SHP77 (cell line): ENCODE measurements at places on chromosomes 7 and 10.

DNA sequence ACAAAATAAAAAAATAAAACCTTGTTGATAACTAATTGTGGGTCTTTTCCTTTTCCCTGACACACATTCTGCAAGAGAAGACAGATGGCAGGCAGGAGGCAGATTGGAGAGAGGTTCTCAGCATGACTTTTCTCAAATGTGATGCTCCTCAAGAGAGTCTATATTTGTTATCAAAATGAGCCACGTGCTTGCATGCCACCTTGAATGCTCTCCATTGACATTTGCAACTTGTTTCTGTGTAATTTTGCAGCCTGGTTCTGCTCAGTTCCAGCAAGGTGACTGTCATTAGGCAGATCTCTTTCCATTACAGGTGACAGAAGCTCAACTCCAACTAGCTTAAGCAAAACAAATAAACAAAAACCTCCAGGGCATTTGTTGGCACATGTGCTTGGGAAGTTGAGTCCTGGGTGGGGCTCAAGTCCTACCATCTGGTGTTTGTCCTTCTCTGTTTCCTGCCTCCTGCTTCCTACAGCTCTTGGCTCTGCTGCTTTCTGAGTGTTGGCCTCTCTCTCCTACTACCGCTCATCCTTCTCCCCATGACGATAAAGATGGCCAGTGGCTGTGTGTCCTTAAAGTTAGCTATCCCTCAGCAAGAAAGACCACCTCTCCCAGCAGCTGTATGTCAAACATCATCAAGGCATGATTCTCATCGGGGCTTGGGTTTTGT is 56.7 kb downstream of the GRK5 start:
- DNase-seq: peak; percentile 45

DNA sequence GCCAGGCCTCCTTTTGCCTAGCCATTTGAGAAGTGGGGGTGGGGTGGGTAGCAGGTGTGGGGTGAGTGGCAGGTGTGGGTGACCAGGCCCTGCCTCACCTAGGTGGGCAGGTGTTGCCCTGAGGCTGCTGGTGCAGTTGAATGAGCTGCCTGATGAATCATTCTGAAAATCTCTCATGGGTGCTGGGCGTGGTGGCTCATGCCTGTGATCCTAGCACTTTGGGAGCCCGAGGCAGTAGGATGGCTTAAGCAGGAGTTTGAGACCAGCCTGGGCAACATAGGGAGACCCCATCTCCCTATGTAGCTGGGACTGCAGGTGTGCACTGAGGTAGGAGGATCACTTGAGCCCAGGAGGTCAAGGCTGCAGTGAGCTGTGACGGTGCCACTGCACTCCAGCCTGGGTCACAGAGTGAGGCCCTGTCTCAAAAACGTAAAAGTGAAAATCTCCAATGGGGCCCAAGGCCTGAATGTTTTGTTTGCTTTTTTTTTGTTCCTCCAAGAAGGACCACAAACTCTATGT is 17.7 kb downstream of the TSPAN14 start:
- no peak for DNase-seq

DNA sequence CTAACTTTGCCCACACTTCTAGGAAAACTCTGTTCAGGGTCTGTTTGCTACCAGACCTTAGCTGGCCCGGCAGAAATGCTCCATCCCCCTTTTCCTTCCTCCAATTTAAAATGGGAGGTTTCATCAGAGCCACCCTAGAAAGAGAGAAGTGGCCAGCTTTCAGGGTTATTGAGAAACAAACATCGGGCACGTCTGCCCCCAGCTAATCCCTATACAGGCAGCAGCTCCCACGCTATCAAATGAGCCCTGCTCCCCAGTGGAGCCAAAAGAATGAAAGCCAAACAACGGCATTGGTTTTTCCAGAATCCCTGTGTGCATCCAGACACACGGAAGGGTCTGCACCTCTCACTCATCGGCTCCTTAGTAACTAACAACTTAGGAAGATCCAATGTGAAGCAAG is 132.5 kb downstream of the GRID1 start:
- DNase-seq: no peak

GRCh38 chr7:28718055-28718481 is 240.1 kb downstream of the TRIL start:
- no peak for DNase-seq

GRCh38 chr7:46109437-46109836 is 188.4 kb upstream of the IGFBP3 start:
- DNase-seq: no peak

DNA sequence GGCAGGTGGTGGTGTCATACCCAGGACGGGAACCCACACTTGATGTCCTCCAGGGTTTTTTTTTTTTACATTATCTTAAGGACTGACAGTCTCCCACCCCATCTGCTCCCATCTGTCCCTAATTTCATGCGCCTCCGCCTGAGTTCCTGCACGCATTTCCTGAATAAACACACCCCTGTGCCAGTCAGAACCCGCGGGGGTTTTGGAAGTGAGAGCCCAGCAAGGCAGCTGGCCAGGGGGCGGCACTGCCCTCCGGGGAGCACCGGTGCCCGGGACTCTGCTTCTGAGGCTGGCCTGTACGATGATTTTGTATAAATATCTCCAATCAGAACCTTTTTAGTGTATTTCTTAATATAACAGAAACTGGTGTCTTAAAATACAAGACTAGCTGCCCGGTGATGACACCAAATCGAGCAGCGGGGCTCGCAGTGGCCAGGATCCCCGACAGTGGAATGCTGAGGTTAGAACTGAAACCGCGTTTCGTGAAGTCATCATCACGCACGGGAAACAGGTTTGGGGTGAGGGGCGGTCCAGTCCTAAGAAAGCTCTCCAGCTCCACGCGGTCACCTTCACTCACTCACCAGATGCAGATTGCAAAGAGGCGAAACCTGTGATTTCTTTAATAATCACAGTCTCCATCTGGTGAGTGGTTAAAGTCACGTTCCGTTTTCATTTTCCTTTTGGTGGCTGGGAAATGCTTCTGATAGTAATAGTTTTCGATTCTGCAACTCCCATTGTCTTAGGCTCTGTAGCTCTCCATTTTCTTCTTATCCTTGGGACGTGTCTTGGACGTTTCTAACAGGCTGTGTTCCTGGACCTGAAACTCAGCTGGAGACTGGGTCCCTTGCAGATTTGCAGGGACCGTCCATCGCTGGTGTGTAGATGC is 19.7 kb downstream of the BNIP3 start:
- peak; percentile 31 for DNase-seq

- no peak for DNase-seq
Observed at GRCh38 chr10:109846832-109847231, 76.5 kb downstream of the XPNPEP1 start.

- DNase-seq: no peak
Observed at GRCh38 chr7:713139-713457, 13.4 kb upstream of the DNAAF5 start.

- peak; percentile 1 for DNase-seq
Observed at GRCh38 chr10:80187465-80188409, 17.6 kb downstream of the ANXA11 start.

DNA sequence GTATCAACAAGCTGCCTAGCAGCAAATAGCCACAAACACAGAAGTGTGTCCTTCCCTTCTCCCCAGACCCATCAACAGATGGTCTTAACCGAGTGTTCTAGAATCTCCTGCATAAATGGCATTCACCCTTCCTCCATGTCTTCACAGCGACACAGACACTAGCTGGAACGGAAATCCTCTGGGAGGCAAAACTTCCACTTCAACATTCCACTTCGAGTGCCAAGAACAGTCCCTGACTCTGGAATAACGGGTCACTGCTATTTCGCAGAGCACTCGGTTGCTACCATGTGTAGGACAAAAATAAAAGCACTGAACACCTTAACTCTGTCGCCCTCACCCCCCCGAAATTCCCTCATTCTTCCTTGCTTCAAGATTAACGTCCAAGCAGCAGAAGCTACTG is 65.1 kb downstream of the SFMBT2 start:
- no peak for DNase-seq

- no peak for DNase-seq
Observed at GRCh38 chr7:91112902-91113341, 151.3 kb upstream of the FZD1 start.

DNA sequence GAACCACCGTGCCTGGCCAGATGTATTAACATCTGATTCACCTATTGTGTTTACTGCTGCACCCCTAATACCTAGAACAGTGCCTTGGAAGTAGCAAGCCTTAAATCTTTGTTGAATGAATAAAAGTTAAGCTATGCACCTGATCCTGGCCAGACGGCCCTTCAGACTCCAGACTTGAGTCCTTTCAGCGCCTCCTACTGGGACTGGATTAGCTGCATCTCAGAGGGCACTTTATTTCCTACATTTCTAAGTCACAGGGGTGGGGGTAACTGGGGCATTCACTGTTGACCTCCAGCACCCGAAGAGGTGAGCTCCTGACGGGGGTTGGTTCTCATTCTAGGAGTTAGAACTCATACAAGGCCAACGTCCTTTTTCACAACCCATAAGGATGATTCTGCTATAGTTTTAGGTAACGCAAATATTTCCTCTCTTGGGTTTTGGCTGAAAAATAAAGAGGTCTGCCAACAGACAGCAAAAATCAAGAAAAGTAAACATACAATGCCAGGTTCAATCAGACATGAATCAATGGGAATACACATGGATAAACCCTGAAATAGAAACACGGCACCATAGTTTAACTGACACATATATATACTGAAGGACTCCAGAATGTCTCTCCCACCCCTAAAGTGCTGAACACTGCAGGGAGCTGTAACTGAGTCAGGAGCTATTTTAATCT is 48.0 kb upstream of the DLG5 start:
- DNase-seq: no peak

DNA sequence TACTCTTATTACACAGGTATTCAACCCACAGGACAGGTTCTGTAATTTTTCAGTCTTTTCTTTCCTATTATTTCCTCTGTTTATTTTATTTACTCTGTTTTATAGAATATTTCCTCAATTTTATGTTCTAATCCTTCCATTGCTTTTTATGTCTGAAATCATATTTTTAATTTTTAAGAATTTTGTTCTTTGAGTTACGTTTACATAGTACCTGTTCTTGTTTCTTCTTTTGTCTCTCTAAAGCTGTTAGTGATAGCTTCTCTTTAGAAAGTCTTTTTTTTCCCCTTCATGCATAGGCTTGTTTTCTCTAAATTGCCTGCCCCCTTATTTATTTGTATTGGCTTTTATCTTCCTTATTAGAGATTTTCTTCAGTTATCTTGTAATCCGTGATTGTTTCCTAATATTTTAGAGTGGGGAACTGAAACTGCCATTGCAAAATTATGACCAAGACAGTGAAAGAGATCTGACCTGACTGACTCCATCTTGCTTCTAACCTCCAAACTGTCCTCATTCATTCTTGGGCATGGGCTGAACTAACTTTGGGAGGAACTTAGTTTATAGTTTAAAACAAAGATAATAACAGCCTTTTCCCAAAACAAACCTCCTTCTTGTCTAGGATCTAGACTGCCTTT is 187.6 kb downstream of the PFKFB3 start:
- no peak for DNase-seq

GRCh38 chr7:132942701-132943100 is 139.2 kb downstream of the CHCHD3 start:
- no peak for DNase-seq

GRCh38 chr7:123823898-123824753 is 20.8 kb upstream of the HYAL4 start:
- no peak for DNase-seq

GRCh38 chr10:70132098-70133029 is at the start of gene AIFM2:
Gene AIFM2, minus strand, starts transcription at chr10:70132825. Its CDS starts 8,741 bp downstream, at chr10:70124084.
- DNase-seq: peak; percentile 49

DNA sequence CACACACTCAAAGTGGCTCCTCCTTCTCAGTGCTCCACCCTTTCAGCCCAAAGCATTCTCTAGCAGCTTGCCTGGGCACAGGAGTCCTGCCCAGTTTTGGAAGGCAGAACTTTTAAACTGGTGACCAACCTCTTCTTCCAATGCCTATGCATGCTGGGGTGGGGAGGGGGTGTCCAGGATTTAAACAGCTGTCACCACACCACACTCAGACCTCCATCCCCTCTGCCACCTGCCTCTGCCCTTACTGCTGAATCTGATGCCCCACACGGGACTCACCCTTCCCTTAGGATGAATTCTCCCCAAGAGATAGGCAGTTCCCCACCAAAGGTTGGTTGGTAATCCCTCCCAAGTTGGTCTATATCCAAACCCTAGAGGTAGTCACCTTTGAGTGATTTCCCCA is 50.2 kb downstream of the FRMPD2 start:
- DNase-seq: no peak

DNA sequence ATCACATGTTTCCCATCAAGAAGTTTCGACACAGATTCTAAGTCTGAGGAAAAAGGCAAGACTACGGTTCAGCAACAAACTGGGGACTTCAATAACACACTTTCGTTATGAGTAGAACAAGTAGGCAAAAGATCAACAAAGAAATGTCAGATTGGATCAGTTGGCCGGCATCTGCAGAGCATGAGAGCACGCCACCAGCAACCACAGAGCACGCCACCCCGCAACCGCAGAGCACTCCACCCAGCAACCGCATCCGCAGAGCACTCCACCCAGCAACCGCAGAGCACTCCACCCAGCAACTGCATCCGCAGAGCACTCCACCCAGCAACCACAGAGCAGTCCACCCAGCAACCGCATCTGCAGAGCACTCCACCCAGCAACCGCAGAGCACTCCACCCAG is 89.7 kb upstream of the FAM20C start:
- no peak for DNase-seq
